ENCODE measurements at places on chromosomes 2 and 18.

- DNase-seq = no peak
These were observed 209.5 kb downstream of the DYM start for GRCh38 chr18:49250816-49251388.

DNA sequence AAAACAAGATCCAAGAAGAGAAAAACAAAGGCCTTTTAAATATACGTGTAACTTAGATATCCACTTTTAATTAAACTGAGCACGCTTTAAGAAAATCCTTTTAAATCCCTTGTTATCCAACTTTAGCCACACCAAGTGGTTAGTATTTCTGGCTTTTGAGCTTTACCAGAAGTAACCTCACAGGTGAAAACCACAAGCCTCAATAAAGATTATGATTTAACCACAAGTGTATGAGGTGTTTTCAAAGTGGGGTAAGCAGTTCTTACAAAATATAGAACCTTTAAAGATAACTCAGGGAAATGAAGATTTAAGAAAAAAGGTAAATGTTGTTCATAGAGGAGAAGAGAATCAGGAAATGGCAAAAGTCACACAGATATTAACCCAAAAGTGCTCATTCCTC lies 58.4 kb upstream of the CDCA7 start:
- DNase-seq = no peak

- no peak for DNase-seq
These were observed 43.6 kb upstream of the PXDN start for GRCh38 chr2:1787755-1788477.

GRCh38 chr2:197152451-197153228 lies 157.9 kb downstream of the ANKRD44 start:
- no peak for DNase-seq

- no peak for DNase-seq
These were observed 493 bp downstream of the UCN start for GRCh38 chr2:27307545-27308358.

- DNase-seq = no peak
These were observed 68.2 kb downstream of the HPCAL1 start for GRCh38 chr2:10370895-10371294.

DNA sequence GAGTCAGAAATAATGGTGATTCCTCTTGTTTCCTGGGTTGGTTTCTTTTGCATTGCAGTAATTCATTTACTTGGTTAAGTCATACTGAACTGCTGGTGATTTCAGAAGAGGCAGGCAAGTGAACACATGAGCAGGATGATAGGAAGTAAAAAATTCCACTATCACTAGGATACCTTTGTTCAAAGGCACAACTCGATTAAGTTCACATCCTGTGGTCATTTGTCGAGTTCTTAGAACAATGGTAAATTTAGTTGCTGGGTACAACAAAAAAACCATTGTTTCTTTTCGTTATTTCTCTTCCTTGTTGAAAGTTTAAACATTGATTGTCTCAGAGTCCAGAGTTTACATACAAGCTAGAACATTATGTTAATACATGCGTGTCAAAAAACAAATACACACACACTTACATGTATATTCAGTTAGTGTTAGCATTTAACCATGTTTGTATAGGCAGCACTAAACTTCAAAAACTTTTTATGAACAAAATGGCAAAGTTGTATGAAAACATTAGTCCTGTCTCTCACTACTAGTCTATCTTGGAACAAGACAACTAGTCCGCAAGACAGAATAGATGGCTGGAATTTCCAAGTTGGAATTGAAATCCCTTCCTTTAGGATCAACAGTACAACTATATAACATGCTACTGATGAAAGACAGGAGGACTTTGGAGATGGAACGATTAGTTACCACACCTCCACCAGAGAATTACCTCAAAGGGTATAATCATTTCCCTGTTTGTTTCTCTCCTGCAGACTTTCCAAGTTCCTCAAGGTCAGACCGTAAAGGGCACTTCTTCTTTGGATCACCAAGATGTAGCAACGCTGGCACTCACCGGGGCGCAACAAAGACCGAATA lies 26.2 kb downstream of the STK39 start:
- DNase-seq = no peak

DNA sequence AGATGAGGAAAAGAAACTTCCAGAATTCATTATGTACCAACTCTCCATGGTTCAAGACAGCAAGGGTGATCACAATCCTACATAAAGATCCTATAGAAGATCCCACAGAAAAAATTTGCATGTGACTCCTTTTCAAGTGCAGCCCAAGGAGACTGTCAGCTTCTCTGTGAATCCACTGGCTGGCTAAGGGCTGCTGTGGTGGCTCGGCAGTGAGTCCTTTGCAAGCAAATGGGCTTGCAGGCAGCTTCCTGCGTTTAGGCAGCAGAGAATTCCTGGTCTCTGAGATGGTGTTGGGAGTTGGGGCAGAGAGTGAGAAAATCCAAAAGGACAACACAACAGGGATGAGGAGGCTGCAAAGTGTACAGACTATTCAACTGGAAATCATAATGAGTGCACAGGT lies 43.4 kb downstream of the NABP1 start:
- no peak for DNase-seq

- no peak for DNase-seq
These were observed 6.9 kb downstream of the ACTR3 start for GRCh38 chr2:113896791-113897190.

- DNase-seq = no peak
These were observed 76.7 kb downstream of the RNF144A start for GRCh38 chr2:6993936-6994335.

DNA sequence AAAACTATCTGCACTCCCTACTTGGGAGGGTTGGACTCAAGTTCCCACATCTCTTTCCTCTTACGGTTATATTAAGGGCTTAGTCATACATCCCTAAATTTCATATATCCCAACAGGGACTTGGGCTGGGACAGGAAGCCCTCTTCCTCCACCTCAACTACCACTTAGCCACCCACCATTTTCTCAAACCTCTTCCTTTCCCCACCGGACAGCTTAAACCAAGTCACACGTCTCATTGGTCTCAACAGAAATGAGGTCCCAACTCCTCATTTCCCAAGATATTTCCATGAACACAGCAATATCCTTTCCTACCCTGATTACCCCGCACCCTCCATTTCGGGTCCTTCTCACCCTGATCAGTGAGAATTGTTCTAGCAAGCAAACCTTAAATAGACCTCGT lies 736 bp downstream of the ZSCAN30 start:
- DNase-seq = no peak

DNA sequence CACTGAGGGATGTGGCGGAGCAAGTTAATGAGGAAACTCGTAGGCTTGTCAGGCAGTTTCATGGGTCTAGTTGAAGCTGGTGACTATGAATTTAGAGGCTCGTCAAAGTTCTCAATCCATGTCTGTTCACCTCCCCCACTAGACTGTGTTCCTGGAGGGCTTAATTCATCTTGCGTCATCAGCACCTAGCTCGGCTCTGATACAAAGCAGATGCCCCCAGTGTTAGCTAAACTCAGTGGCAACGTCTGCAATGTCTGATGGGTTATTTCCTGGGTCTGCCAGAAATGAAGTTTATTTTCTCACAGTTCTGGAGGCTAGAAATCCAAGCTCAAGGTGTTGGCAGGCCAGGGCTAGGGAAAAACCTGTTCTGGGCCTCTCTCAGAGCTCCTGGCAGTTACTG lies 140.6 kb downstream of the PID1 start:
- DNase-seq = no peak

DNA sequence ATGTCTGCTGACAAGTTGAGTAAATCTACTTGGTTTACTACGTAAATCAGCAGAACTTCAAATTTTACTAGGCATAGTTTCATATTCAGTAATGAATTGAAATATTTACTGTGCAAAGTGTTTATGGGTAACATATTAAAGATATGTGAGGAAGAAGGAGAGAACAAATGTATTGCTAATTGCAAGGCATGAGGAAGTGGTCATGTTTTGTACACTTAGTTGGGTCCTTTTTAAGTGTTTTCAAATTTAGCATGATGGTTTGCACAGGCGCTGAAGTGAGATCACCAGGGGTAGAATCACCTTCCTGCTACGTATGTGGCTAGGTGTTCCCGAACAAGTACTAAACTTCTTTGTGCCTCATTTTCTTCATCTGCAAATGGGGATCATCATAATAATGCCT lies 1534.4 kb downstream of the LRP1B start:
- no peak for DNase-seq

GRCh38 chr2:38613126-38613848 lies 10.6 kb upstream of the HNRNPLL start:
- no peak for DNase-seq

- DNase-seq = no peak
These were observed 32.8 kb downstream of the TACR1 start for GRCh38 chr2:75166491-75166890.

- no peak for DNase-seq
These were observed 32.0 kb upstream of the NYAP2 start for GRCh38 chr2:225367482-225367881.

- DNase-seq = no peak
These were observed 106.1 kb downstream of the MYO1B start for GRCh38 chr2:191351298-191351697.

DNA sequence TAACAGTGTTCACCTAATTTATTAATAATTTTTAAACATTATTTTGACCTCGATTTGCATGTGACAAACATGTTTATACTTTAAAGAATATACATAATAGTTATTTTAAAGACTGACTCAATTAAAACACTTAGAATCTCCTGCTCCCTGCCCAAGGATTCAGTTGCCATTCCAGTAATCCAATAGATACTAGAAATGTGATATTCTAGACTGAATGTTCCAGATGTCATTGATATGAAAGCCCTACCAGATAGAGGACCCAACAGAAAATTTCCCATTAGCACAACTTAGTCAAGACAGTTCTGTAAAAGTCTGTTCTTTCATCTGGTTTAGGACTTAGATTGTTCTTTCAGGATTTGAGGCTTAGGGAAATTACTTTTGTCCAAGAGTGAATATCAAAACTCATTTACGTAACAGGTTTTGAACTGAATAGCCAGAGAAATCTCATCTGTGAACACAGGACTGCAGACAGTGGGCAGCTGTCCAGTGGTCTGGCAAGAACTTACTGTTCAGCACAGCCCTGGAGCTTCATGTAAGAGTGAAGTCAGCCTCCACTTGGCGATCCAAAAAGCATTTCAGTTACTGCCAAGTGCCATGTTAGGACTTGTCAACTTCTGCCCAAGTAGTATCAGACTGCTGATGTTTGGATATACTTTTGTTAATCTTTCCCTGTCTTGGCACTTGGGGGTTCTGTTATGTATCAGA lies 77.5 kb downstream of the OSBPL6 start:
- DNase-seq = no peak

DNA sequence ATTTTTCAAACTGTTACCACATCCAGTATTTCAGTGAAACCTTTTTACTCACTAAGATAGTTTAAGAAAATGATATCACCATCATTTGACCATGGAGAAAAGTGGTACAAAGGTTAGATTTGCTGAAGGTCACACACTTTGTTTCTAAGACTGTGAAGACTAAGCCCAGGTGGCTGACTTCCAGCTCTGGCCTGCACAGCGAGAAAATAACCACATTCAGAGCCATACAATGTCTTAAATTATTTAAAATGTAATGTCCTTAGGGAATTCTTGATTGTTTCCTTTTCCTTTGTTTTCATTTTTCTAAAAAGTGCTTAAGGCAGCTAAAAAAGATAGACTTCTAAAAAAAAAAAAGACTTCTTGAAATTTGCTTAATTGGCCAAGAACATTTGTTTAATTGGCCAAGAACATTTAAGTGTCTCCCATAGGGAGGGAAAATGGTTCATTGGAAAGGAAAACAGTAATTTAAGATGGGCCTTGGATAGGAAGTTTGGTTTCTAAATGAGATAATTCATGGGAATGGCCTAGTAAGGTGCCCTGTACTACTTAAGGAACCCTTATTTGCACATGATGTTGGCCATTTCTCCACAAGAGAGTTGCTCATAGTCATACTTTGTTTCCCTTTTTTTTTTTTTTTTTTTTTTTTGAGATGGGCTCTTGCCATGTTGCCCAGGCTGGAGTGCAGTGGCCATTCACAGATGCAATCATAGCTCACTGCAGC lies 45.2 kb downstream of the CYP1B1 start:
- no peak for DNase-seq

DNA sequence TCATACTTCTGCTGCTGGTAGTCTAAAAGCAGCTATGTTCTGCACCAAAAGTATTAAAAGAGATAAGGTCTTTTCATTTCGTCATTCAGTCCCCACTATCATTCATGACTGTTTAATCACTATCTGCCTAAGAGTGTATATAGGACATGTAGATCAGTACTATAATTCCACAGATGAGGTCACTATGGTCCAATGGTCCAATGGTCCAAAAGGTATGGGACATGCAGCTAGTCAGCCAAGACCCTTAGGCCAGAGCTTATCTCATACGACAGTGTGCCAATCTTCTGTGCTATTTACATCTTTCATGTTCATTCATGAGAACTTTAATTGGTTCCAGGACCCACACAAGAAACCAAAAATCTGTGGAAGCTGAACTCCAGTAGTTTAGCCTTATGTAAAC lies 42.6 kb upstream of the SDC1 start:
- DNase-seq = no peak

GRCh38 chr18:10682368-10682714 lies 156.5 kb downstream of the NAPG start:
- no peak for DNase-seq

DNA sequence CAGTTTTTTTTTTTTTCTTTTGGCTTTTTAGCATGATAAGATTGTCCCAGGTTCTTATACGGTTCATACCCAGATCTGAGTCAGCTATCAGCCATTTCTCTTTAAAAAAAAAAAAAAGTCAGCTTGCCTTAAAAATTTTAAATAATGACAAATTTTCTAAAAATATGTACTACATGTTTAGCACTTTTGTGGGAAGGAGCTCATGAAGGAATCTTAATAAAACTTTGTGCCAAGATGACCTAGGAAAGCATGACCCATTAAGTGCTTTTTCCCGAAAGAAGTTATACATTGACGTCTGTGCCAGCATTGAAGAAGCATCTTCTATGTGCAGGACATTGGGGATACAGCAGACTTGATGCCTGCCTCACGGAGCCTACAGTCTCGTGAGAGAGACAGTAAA lies 4.5 kb upstream of the RBMS1 start:
- DNase-seq = no peak

GRCh38 chr2:47046271-47046670 lies 108.8 kb downstream of the STPG4 start:
- DNase-seq = peak; percentile 68

DNA sequence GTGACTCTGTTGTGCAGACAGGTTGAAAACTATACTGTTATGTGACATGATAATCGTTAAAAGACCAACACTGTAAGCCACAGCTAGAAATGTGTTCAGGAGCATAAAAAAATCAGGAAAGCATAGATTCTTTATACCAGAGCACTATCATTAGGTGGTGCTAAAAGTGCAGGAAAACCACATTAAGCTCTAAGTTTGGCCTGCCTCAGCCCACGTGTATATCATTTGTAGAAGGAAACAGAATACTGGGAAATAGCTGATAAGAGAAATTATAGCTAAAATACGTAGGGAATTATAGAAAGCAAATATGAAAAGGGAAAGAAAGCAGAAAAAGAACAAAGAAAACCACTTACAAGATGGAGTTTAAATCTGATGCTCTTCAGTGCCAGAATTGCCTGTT lies 26.5 kb upstream of the C2orf74 start:
- peak; percentile 17 for DNase-seq

GRCh38 chr18:42953306-42953705 lies 162.2 kb downstream of the RIT2 start:
- no peak for DNase-seq

GRCh38 chr2:175964195-175964594 lies 37.9 kb downstream of the LNPK start:
- DNase-seq = peak; percentile 28

All from NCI-H2081 (cell line).